ENCODE measurements at places on chromosomes 5 and 9. TPM values are rescaled to one million over a fixed set of nuclear protein-coding genes. Genes with fewer than 3 reads are reported as not detected.

GRCh38 chr5:6936031-6936430, 222.8 kb downstream of the TENT4A start:
- no peak overlapping the region for H3K27ac ChIP-seq
- no peak for DNase-seq
- H3K36me3 ChIP-seq: no peaks in the 10 kb centered on the region
- H3K27me3 ChIP-seq: no peaks in the 10 kb centered on the region
- H3K4me3 ChIP-seq: no peak overlapping the region

RICTOR gene
- 41.5 TPM for total RNA-seq

DNA sequence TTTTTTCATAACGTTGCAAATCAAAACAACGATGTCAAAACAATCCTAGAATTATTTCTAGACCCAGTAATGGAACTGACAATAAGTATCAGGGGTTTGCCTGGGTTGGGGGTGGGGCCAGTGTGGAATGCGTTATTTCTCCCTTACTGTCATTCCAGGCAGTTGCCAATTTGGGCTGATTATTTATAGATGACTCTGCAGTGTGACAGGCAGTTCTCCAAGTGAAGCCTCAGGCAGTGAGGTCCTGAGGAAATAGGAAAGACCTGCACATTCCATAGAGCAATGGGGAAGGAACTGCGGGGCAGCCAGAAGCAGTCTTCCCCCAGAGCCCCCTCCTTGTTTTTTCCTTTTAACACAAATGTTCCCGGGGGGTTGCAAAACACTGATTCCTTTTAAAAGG, 179.0 kb downstream of the YTHDC2 start:
- no peak overlapping the region for H3K27ac ChIP-seq
- no peak overlapping the region for H3K4me3 ChIP-seq
- no peak for DNase-seq
- H3K36me3 ChIP-seq: no peaks in the 10 kb centered on the region
- peaks cover 4% of the 10 kb centered on the region for H3K4me1 ChIP-seq

- no peaks in the 10 kb centered on the region for H3K4me1 ChIP-seq
- no peaks in the 10 kb centered on the region for H3K27me3 ChIP-seq
- H3K36me3 ChIP-seq: no peaks in the 10 kb centered on the region
- no peak overlapping the region for H3K27ac ChIP-seq
- H3K4me3 ChIP-seq: no peak overlapping the region
- DNase-seq: no peak
Measured at GRCh38 chr5:170235876-170236864, 3.4 kb downstream of the C5orf58 start.

Measured in ovary (tissue), 10 donors.